ENCODE measurements at places on chromosomes 6 and 20.
A peak's percentile ranks its signal among the peaks of the same experiment; 100 is the strongest.

- DNase-seq = peak; percentile 55
Observed at GRCh38 chr6:17599877-17600526, at the start of gene FAM8A1. Gene FAM8A1 (plus strand): TSS chr6:17600302. CDS start chr6:17600410, 108 bp downstream.

DNA sequence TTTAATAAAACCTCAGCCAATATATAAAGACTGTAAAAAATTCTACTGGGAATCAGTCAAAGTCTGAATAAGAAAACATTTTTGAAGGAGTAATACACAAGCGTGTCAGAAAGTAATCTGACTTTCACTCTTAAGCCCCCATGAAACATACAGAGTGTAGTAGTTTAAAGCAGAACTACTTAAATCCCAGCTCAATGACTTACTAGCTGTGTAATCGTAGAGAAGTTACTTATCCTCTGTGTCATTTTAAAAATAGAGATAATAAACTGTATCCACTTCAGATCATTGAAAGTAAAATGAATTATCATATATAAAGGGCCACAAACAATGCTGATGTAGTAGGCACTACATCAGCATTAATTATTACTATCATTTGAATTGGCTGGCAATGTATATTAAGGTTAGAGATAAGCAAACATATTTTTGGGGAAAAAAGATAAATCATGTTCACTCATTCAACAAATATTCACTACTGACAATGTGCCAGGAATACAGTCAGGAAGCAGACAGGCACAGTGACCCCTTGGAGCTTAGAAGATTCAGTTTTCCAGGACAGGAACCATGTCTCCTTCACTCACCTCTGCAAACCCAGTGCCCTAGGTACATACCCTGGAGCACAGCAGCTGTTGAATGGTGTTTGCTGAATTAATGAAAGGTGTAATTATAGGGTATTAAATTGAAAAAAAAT is 14.4 kb downstream of the REPS1 start:
- DNase-seq = no peak

DNA sequence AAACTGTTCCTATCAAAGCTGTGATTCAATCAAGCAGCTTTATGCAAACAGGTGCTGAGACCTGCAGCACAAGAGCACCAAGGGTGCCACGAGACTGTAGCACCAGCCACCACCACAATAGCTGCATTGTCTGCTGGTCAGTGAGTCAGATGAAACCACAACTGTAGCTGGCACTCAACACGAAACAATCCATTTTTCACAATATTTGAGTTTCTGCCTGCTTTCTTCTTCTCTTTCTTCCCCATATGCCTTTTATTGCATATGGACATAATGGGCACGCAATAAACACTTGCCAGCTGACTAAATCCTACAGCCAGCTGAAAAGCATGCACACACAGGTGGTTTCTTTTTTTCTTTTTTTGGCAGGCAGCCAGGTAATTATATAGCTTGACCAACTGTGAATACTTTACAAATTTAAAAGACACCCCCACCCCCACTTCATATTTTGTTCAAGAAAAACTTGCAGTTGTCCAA is 16.6 kb downstream of the SLC2A12 start:
- no peak for DNase-seq

GRCh38 chr6:167779993-167780655 is 46.6 kb upstream of the AFDN start:
- DNase-seq = no peak

DNA sequence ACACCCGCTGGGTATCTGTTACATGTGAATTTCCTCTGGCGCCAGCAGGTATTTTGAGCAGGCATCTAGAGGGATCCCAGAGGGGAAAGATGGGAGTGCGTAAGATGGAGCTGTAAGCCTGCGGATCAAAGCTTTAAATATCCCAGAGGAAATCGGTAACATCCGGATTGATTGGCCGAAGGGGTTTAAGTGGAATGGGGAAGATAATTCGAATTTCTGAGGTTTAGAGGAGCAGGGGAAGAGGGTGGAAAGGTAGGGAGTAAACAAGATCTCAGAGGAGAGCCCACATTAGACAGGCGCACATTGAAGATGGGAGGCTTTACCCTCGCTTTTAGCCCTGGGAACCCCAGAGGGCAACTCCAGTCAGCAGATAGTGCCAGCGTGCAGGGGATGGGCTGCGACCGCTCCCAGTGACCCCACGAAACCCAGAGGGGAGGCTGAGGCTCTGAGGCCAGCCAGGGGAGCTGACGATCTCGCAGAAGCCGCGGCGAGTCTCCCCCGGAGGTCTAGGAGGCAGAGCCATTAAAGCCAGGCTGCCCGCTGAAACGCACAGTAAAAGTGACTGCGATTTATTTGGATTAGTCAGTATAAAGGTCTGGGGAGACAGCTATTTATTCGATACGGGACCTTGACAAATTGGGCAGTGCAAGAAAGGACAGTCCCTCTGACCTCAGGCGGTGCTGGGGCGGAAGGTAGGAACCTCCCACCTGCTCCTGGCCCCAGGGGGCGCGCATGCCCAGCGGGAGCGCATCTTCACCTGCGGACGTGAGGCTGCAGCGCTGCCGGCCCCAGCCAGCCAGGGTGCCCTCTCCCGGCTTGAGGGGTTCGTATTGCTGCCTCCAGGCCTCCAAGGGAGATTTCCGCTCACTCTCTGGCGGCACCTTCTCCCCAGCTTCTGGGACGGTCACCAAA is 34.3 kb upstream of the TCF21 start:
- no peak for DNase-seq

- no peak for DNase-seq
Observed at GRCh38 chr6:10382322-10382721, 32.6 kb downstream of the TFAP2A start.

All from NCI-H524 treated with DMSO at 0.1 percent for 48 hours (cell line).